ENCODE measurements at places on chromosomes 12 and 14.

DNA sequence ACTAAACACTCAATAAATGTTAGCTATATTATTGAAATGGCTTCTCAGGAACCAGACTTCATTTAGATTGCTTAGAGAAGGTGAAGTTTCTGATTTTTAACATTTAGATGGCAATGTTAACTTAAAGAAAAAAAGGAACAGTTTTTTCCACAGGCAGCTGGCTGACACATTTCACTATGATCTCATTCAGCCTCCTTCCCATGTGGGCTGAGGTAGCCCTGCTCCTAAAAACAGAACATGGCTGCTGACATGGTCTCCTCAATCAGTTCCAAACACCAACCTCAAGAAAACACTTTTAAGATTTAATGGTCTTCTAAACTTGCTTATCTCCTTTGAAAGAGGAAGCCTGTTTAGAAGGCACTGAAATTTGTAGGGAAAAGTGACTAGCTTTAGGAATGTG is 23.8 kb downstream of the GNS start:
- no peak for DNase-seq

DNA sequence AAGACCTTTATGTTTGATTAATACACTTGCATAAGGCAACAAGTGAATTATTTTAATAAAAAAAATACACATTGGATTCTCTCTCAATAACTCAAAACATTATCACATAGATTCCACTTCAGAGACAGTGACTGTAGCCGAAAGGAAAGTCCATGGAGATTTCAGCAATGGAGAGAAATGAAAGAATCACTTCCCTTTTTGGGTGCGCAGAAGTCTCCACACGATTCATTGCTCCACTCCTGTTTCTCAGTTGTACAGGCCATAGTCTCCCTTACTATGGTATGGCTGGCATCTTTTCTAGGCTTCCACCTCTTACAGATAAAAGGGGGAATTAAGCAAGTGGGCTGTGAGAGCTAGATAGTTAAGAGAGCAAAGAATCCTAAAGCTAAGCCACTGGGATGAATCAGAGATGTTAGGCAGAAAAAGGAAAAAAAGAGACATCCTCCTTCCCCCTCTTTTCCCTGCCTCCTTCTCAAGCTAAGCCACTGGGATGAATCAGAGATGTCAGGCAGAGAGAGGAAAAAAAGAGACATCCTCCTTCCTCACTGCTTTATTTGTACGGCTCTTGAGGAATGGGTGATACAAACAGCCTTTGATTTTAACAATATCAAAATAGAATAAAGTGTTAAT is 16.3 kb downstream of the ST8SIA1 start:
- DNase-seq: no peak

GRCh38 chr14:91245029-91245428 is 525 bp upstream of the GPR68 start:
- peak; percentile 83 for DNase-seq

DNA sequence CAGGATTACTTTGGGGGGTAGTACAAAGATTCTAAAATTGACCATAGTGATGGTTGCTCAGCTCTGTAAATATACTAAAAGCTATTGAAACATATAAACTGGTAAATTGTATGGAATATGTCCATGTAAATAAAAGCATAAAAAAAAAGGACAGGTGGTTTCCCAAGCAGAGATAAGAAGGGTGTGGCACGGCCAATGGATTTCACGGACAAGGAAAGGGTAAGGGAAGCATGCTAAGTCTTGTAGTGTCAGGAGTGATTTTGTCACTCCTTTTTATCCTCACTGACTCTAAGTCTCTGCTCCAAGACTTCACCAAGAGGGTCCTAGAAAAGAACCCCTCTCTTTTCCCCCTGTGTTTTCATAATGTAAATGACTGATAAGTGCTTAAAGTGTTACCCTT is 229.2 kb downstream of the SPTSSA start:
- no peak for DNase-seq

- DNase-seq: peak; percentile 32
Measured at GRCh38 chr12:54749191-54749818, 101.1 kb upstream of the DCD start.

GRCh38 chr12:113479590-113480335 is 8.1 kb upstream of the LHX5 start:
- no peak for DNase-seq

DNA sequence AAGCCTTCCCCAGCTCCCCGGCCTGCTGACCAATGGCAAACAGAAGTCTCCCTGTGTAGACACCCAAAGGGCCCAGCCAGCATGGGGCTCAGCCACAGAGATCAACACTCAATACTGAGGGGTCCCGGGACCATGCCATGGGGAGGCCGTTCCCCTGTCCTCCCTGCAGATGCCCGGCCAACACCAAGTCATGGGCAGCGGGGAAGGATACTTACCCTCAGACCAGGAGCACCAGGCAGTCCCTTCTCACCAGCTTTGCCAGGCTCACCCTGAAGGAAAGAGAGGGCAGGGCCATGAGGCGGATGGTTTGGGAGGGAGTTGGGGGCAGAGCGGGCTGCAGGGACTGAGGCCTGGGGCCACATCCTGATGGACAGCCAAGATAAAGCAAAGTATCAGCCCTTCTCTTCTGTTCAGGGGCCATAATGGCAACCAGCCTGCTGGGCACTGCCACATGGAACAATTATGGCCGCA is 19.9 kb downstream of the COL2A1 start:
- DNase-seq: no peak

- DNase-seq: no peak
Measured at GRCh38 chr12:78880078-78880477, 15.5 kb downstream of the SYT1 start.

GRCh38 chr12:92513231-92513730 is 189.5 kb upstream of the PLEKHG7 start:
- DNase-seq: no peak

DNA sequence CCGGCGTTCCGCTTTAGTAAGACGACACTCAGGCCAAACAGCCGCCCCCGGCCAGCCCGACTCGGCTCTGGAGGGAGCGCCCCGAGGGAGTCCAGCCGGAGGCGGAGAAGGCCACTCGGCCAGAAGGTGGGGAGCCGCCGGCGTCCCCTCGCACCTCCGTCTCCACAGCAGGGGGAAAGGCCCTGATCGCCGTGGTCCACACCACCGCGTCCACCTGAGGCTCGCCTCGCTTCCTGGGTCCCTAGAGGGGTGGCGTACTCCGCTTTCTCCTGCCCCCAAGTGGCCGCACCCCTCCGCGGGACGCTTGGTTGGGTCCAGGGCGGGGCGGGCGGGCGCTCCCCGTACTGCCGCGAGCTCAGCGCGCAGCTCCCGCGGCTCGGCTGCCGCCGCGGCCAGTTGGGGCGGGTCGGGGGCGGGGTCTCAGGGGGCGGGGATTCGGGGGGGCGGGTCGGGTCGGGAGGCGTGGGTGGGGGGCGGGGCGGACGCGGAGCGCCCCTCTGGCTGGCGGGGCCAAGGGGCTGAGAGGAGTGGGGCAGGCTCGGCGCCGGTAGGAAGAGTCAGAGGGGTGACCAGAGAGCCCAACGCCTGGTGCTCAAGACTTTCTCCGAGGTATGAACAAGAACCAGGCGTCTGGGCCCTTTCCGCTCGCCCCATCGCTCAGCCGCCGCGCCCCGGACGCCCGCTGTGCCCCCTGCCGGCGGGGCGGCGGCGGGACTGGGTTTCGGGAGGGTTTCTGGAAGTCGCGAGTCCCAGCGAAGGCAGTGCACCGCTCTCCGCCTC is at the start of gene FRMD6:
Gene FRMD6 (plus strand): TSS at position 523 of the 780 bp plus-strand sequence. CDS start 37,927 bp downstream, outside the sequence.
- DNase-seq: peak; percentile 87

DNA sequence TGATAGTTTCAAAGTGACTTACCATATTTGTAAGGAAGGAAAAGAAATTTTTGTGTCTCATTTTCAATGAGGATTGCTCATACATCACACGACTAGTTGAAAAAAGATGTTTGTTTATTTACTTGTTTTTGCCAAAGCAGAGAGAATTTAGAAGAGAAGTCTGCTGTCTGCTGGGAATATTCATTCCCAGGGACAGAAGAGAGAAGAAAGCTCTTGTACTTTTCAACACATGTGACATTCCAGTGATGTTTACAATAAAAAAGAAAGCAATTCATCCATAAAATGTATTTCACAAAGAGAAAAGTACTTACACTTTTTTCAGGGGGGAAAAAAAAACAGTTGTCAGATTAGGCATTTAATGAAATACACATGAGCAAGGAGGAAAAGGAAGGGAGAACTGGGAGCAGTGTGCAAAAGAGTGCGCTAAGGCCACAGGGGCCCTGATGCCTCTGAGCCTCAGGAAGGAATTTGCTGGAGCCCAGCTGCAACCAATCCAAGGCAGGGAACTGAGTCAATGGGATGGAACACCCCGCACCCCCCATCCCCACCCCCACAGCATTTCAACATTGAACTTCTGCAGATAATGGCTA is 115.0 kb downstream of the RPAP3 start:
- no peak for DNase-seq

GRCh38 chr12:21884936-21885335 is 56.3 kb downstream of the ABCC9 start:
- no peak for DNase-seq

DNA sequence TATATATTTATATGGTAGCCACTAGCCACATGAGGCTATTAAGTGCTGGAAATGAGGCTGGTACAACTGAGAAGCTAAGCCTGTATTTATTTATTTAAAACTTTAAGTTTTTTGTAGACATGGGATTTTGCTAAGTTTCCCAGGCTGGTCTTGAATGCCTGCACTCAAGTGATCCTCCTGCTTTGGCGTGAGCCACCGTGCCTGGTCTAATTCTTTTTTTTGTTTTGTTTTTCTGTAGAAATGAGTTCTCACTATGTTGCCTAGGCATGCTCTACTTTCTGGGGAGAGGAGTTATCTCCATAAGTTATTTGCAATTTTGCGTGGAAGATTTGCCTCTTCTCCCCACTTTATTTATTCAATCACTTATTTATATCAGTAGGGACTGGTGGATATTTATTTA is 4.8 kb upstream of the SNRNP35 start:
- DNase-seq: no peak

GRCh38 chr12:65853489-65854157 is 29.3 kb downstream of the HMGA2 start:
- no peak for DNase-seq

DNA sequence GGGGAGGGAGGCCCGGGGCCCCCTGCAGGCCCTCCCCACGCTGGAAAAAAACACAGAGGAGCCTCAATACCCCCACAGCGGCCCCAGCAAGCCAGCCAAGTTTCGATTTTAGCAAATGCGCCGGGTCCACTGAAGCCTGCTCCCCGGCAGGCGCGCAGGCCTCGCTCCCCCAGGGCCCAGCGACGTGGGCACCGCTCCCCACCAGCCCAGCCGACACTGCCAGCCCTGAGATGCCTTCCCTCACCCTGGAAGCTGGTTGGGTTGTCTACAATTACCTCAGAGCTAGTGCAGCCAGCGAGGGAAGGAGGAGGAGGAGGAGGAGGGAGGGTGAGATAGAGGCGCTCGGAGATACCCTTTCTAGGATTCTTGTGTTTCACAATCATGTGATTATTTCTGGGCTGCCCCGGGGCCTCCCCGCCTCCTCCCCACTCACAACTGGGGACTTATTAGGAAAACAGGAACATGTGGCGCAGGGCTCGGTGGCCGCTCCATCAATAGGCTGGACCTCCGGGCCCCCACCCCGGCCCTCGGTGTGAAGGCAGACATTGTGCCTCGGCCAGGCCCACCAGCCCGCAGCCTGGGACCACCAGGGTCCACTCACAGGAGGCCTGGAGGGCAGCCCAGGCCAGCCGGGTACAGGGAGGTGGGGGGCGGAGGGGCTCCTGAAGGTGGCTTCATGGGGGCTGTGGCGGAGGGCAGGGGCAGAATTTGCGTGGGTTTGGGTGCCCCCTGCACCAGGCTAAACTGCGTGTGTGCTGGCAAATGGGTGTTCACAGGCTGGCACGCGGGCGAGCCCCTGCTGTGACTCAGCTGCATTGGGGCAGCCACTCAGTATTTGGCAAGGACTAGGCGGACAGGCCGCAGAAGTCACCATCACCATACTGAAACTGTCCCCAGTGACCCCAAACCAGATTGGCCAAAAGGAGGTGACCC is 109.9 kb downstream of the NCOR2 start:
- DNase-seq: peak; percentile 83
